Hepatocyte (in vitro differentiated cells): ENCODE measurements at places on chromosomes 7 and 10. TPM values are rescaled to one million over a fixed set of nuclear protein-coding genes. Genes with fewer than 3 reads are reported as not detected.

The FAM237B gene
- not detected in 2 replicates for total RNA-seq

The SERPINE1 gene
- 81.8 and 98.2 TPM in 2 replicates for total RNA-seq

The ANKRD30A gene
- total RNA-seq: not detected in 2 replicates

The GFRA1 gene
- total RNA-seq: 2.9 and 4.5 TPM in 2 replicates

The SPAM1 gene
- 0.28 TPM in 1 of 2 replicates, not detected in the other for total RNA-seq

The FFAR4 gene
- total RNA-seq: 0.16 TPM in 1 of 2 replicates, not detected in the other

The ELOVL3 gene
- 0.40 TPM in 1 of 2 replicates, not detected in the other for total RNA-seq

The HOXA1 gene
- total RNA-seq: 0.12 and 0.30 TPM in 2 replicates

The SCIN gene
- total RNA-seq: 3.7 and 6.7 TPM in 2 replicates

The HABP2 gene
- total RNA-seq: 102 and 109 TPM in 2 replicates

The NUPR2 gene
- not detected in 2 replicates for total RNA-seq

The CYP26C1 gene
- not detected in 2 replicates for total RNA-seq

The IFIT1B gene
- total RNA-seq: not detected in 2 replicates

The ADAM8 gene
- 1.9 and 5.1 TPM in 2 replicates for total RNA-seq

The CYP2E1 gene
- total RNA-seq: 0.43 TPM in 1 of 2 replicates, not detected in the other

The AMPH gene
- total RNA-seq: 1.6 and 2.0 TPM in 2 replicates

The SLC29A4 gene
- total RNA-seq: 21.9 and 22.3 TPM in 2 replicates

The MCM10 gene
- total RNA-seq: 2.7 and 3.1 TPM in 2 replicates

The WNT16 gene
- 1.7 and 2.8 TPM in 2 replicates for total RNA-seq

The ADIRF gene
- total RNA-seq: not detected in 2 replicates

The GIMAP1 gene
- total RNA-seq: 0.20 TPM in 1 of 2 replicates, not detected in the other
